ENCODE measurements at places on chromosomes 6 and 20.

DNA sequence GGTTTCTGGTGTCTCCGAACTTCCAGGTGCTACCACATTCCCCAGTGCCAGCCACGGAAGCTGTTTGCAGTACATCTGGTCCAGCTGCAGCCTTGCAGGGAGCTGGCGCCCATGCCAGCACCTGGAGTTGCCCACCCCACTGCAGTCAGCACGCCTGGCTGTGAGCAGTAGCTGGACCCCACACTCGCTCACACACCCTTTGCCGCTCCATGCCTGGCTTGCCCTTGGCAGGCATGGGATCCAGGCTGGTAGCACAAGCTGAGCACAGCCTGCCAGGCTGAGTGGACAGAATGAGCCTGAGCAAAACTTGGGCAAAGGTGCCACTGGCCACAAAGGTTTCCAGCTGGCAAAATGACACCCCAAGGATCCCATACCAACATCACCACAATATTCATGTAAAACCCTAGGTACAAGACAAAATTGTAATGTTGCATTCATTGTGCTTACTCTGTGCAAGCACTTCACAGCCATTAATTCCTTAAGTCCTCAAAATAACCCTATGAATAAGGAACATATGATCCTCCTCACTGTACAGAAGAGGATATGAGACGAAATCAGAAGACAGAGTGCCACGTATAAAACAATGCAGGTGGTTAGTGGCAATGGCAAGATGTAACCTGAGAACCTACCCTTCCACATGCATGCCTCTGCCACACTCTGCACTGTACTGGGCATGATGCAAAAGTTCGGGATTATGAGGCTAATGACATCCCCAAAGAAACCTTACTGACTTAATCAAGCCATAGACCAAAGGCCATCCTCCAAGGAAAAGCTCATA lies 18.3 kb downstream of the KIF16B start:
- no peak for DNase-seq

DNA sequence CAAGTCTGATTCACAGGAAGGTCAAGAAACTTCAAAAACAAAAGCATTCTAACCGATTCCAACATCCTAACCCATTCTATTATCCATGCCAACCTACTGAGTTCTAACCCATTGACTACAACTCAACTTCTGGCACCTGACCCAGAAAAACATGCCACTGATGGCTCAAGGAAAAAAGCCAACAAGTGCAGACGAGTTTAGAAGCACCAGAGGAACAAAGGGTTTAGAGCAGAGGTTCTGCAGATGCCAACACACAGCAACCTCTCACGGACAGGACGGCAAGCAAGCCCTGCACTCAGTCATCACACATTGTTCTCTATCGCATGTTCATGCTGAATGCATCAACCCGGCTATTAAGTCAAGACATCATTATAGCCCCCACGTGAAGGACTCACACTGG lies 25.2 kb upstream of the MC3R start:
- no peak for DNase-seq

DNA sequence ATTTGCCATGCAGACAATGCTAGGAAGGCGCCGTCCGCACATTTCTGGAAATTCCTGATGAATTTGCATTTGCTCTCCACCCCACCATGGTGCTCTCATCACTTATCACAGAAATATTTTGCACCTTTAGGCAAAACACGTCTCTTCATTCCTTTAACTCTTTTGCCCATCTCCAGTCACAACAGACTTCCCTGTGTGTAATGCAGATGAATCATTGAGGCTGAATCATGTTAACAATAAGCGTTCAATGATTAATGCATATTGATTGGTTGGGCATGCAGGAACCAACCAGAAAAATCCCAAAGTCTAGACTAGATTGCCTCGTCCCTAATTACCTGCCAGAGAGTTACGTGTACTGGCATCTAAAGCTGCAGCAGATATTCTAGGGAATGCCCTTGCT lies 80.0 kb upstream of the ATXN1 start:
- no peak for DNase-seq

- DNase-seq, result no peak
Measured at GRCh38 chr6:124297507-124297906, 493.8 kb downstream of the NKAIN2 start.

All from NCI-H748 treated with DMSO at 0.1 percent for 48 hours (cell line).